ENCODE measurements at places on chromosomes 4 and X. TPM values are rescaled to one million over a fixed set of nuclear protein-coding genes. Genes with fewer than 3 reads are reported as not detected.

DNA sequence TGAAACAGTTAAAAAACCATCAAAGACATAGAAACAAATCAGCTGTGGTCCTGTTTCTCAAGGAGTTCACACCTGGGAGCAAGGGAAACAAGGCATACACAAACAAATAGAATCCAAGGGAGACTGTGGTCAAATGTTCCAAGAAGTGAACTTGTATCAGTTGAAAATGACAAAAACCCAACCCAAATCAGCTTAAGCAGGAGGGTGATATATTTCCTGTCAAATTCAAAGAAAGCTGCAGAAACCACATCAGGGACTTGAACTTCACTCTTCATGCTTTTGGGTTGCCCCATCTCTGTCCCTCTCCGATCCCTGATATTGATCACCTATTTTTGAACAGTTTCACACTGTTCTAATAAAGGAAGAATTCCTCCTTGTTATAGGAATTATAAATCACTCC is 148.6 kb upstream of the FMR1 start:
- DNase-seq = no peak

DNA sequence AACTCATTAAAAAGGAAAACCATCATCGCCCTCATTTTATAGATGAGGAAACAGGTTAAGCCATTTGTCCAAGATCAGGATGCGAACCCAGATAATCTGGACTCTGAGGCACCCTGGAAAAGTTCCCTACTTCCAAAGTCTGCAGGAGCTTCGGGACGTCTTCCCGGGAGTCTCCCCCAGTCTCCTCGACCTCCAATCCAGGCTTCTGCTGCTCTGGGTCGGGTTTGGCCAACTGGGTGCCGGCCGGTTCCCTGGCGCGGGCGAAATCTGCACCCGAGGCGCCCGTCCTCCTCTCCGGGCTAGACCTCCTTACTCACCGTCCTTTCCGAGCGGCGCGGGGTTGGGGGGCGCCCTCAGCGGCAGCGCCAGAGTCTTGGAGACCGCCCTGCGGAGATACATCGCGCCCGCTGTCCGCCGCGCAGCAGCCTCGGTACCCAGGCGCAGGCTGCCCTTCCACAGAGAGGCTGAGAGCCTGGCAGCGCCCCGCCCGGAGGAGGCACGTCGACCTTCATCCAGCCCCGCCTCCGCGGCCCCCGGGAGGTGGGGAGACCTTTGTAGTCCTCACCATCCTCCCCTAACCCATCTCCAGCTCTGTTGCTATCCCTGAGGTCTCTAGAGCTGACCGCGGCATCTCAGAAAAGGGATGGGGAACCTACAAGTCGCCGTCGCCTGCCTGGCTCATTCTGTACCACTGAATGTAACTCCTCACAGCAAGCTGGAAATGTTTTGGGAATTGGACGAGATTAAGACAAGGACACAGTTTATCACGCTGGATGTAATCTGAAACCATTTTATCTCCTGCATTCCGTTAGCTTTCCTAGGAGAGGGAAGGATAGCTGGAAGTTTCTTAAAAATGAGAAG is at the start of gene MGARP:
Gene MGARP (minus strand): TSS at position 466 of the 861 bp plus-strand sequence. CDS start 67 bp downstream, at position 399.
- peak; percentile 16 for DNase-seq

DNA sequence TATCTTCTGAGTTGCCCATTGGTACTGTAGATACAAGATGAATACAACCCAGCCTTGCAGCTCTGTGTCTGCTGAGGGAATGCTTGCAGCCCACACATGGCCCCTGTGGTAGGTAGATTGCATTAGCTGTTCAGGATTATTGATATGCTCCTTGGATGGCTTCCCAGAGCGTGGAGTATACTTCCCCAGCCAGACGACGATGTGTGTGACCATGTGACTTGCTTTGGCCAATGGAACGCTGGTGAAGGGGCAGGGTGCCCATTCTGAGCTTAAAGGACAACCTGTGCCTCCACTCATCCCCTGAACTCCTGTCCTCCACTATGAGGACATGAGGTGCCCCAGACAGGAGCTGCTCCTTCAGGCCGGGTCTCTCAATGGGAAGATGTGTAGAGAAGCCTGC is 23.9 kb upstream of the FGFBP2 start:
- DNase-seq = no peak

The MTM1 gene
- 9.5 TPM for total RNA-seq

The CDS1 gene
- 1.3 TPM for total RNA-seq

GRCh38 chr4:118033148-118034052 is 886 bp upstream of the NDST3 start:
- no peak for DNase-seq

DNA sequence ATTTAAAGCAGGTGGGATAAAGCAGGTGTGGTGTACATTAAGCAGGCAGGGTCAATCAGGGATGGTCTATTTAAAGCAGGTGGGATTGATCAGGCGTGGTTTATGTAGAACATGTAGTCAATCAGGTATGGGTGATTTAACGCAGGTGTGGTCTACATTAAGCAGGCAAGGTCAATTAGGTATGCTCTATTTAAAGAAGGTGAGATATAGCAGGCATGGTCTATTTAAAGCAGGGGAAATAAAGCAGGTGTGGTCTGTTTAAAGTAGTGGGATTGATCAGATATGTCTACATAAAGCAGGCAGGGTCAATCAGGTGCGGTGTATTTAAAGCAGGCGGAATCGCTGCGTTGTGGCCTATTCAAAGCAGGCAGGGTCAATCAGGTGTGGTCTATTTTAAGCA is 88.6 kb upstream of the MXRA5 start:
- DNase-seq = no peak

- no peak for DNase-seq
Observed at GRCh38 chr4:36652857-36653256, 371.4 kb downstream of the DTHD1 start.

The SSX3 gene
- total RNA-seq = not detected

GRCh38 chr4:100509386-100509785 is 8.4 kb downstream of the EMCN start:
- DNase-seq = no peak

The GLRA2 gene
- total RNA-seq = not detected

- no peak for DNase-seq
Observed at GRCh38 chr4:118950929-118951570, 62.4 kb downstream of the SYNPO2 start.

The PCDH7 gene
- total RNA-seq = 34.3 TPM

GRCh38 chrX:21966866-21967265 is 26.4 kb downstream of the SMS start:
- no peak for DNase-seq

DNA sequence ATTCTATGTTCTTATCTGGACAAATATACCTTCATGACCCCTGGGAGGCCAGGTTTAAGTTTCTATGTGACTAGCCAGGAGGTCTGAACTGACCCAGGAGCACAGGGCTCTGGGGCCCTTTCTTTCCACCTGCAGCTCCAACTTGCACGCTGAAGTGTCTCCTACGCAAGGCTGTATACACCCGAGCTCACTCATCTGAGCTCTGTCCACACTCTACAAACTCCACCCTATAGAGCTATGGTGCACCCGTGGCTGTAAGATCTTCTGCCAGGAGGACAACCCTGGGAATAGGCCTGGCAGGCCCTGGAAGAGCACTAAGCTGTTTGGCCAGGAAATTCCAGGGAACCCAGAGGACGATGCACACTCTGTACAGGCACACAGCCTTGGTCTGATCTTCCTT is 60.6 kb upstream of the ATOH1 start:
- no peak for DNase-seq

DNA sequence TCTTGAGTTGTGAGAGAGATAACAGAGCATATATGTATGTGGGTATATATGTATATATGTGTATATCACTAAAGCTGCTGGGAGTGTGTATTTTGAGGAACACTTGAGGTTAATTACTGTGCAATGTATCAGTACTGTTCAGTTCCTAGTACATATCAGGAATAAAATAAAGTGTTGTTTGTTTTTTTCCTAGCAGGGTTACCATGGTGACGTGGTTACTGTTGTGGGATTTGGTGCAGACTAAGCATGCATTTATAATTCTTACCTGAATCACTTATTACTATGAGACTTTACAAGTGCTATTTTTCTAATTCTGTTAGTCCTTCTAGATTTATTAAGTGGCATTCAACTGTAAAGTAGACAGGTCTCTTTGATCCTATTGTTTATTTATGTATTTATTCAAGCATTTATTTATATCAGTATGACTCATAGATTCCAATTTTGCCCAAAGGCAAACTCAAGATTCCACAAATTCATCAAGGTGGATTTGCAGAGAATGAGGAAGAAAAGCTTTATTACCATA is 26.9 kb upstream of the BEX4 start:
- DNase-seq = no peak

- no peak for DNase-seq
Observed at GRCh38 chr4:95742179-95742578, 97.7 kb upstream of the PDHA2 start.

The NUDT11 gene
- 0.14 TPM for total RNA-seq

DNA sequence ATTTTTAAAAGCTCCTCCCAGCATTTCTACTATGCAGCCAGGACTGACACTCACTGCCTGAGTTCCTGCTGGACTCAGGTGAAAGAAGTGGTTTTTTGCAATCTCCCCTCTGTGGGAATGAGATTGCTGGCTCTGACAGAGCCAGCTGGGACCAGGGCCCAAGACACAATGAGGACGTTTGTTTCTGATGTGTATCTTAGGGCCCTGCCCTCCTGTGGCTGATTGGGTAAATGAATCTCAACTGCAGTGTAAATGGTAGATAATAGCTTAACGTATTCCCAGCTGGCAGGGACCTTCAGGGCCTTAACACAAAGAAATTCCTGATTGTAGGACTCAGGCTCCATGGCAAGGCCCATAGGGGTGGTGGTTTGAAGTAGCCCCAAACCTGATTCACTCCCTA is 85.8 kb upstream of the PRPS1 start:
- no peak for DNase-seq

DNA sequence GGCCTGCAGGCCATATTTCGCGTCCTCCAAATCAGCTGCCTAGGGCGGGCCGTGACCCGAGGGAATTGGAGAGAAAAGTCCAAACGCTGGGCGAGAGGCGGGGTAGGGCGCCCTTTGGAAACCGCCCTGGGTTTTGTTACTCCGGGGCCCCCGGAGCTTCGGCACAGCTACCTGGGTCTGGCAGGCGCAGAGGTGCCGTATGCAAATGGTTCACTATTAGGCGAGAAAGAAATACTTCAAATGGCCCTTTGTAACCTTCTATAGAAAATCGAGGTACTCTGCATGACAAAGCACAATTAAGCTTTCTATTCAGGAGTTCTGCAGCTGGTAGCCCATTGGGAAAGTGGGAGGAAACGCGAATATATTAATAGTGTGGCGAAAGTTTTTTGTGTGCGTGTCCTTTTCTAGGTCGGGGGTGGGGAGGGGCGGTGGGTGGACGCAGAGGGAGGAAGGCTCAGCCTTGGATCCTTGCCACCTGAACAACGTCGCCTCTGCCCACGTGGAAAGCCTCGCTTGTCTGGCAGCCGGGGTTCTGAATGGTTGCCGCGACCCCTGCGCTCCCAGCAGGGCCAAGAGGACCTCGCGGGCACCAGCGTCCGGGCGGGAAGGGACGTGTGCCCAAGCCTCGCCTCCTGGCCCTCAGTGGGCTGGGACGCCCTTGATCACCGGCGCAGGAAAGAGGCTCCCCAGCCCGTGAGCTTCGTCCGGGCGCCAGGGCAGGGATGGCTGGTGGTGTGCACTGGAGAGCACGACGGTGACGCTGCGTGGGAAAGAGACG is 9.5 kb downstream of the GSX2 start:
- no peak for DNase-seq

The ZNF732 gene
- not detected for total RNA-seq

- DNase-seq = no peak
Observed at GRCh38 chr4:82481506-82481840, 51.1 kb downstream of the ENOPH1 start.

The PROM1 gene
- total RNA-seq = 2.9 TPM

All from left ventricle myocardium inferior (tissue), 1 donor.